T-cell (primary cell): ENCODE measurements at places on chromosomes 4 and X.
A peak's percentile ranks its signal among the peaks of the same experiment; 100 is the strongest.

GRCh38 chr4:8366601-8367000 lies 73.9 kb downstream of the ACOX3 start:
- DNase-seq = no peak

GRCh38 chr4:70728091-70728490 lies 6.3 kb downstream of the RUFY3 start:
- no peak for DNase-seq

GRCh38 chr4:162442128-162442527 lies 278.3 kb upstream of the FSTL5 start:
- no peak for DNase-seq

DNA sequence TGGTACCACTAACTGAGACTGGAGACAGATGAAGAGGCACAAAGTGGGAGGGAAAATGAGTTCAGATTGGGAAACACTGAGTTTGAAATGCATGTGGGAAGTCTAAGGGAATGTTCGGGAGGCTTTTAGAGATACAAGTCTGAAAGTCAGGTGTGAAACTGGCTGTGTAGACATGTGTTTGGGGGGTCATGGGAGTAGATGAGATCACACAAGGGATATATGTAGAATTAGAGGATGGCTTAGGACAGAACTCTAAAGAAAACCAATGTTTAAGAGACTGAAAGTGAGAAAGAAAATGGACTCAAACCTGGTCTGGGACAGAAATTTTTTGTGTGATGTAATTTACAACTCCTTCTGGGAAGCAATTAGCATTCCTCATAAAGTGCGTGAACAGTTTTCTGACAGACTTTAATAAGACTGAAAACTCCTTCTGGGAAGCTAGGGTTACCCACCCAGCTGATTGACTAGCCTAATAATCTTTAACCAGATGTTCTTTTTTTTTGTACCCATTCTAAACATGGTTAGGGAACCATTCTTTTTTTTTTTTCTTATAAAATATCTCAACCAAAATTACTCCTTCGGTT lies 8.7 kb upstream of the JADE1 start:
- DNase-seq = no peak

- no peak for DNase-seq
Observed at GRCh38 chrX:43631841-43632240, 24.3 kb upstream of the MAOA start.

DNA sequence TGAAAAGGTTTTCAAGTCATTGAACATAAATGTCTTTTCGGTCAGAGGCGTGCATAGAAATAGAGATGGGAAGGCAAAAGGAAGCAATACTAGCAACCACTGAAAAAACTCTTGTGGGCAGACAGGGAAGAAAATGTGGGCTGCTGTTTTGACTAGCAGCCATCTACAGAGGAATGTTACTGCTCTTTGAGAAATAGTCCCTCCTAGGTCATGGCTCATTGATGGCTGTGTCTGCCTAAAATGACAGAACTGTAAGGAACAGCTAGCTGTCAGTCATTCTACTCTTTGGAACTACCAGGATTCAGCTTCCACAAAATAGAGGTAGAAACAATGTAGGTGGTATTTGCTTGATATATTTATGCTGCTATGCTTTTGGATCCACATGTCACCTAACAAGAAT lies 26.9 kb upstream of the TMPRSS11B start:
- no peak for DNase-seq

DNA sequence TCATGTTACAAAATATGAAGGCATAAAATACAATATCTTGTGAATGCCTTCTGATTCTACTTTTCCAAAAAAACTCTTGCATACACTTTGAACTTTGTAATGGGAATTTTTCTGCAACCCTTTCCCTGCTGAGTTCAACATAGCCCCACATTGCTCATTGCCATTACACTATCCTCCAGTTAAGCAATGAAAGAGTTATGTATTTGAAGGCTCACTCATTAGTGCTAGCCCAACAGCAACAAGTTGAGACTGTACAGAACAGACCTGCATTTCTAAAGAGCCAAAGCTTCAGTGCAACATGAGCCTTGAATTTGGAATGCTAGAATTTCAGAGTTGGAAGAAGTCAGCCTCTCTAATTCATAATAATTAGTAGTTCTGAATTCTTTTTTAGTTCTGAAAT lies 44.4 kb upstream of the STAG2 start:
- DNase-seq = no peak

DNA sequence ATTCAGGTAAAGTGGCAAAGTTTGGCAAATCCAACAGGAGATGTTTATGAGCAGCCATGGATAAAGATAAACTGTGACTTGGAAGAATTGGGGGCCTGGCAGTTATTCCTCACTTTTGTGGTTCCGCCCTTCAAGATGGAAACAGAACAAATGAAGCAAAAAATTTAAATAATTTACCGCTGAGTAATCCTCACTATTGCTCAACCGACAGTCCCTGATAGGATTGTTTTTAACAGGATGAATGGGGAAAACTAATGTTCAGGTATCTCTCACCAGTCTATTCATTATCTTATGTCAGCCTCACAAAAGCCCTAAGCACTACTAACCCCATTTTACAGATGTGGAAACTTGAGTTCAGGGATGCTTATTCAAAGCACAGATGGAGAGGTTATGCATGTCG lies 90.8 kb downstream of the FNIP2 start:
- no peak for DNase-seq

GRCh38 chr4:17577665-17578481 lies 875 bp downstream of the LAP3 start:
- DNase-seq = peak; percentile 38

- no peak for DNase-seq
Observed at GRCh38 chr4:98383431-98384106, 122.4 kb downstream of the RAP1GDS1 start.

GRCh38 chrX:69014200-69014599 lies 151.1 kb downstream of the PJA1 start:
- no peak for DNase-seq

DNA sequence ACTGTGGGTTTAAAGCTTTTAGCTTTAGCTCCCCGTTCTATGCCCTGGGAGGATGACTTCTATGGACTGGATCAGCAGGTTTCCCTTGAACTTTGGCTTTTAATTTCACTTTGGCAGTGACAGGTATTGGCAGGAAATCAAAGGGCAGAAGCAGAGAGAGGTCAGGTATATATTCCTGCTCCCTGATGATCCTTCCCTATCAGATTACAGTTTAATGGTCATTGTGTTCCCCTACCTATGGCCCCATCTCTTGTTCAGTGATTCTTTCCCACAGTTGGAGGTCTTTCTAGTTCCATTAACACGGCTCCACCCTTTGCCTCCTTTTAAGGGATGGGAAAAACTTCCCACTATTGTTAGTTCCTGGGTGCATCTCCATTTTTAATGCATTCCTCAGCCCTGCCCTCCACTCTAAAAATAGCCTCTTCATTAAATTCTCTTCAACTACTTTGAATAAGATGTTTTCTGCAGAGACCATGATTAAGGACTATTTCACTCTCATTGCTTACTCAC lies 107.8 kb upstream of the TMEM47 start:
- no peak for DNase-seq

DNA sequence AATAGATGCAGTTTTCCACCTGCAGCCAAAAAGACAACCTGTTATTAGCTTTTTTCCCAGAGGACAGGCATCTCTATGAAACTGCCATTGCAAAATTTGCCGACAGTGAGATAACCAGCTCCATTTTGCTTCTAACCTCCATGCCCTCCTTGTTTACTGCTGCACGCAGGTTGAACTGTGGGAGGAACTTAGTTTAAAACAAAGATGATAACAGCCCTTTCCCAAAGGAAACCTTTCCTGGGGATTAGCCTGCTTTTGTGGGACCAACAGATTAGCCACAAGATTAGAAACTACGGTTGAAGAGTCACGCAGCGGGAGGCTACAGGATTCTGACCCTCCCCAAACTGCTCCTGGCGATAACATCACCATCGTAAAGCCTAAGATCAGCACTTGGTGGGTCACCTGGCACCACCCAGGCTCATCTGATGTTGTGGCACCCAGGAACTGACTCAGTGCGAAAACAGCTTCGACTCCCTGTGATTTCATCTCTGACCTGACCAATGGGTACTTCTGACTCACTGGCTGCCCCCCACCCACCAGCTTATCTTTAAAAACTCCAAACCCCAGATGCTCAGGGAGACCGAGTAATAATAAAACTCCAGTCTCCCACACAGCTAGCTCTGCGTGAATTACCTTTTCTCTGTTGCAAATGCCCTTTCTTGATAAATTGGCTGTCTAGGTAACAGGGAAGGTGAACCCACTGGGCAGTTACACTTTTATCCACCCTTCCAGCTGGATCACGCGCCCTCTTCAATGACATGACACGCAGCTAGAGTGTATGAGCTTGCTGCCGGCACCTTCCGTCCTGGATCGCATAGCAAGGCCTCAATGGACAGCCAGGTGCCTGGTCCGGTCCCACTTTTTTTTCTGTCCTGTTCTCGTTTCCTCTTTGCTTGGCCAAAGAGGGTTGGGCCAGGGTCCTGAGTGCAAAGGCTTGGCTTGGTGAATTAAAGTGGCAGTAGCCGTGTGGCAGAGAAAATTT lies 27.2 kb downstream of the NOP14 start:
- peak; percentile 34 for DNase-seq

DNA sequence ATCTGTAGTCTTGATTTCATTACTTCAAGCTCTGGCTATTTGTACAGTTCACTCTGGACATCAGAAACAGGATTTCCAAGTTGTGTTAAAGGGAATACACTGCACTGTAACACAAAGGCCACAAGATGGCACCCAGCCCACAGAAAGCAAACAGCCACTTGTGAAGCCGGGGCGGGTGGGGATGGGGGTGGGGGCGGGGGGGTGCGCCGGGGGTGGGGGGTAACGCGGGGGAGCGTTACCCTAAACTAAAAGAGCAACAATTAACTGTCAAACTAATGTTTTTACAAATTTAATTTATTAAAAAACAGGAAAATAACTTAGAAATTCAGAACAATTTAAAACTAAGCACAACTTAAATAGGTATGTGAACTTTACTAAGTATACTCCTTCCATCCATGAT lies 27.3 kb downstream of the PRDX4 start:
- DNase-seq = peak; percentile 1

GRCh38 chr4:143288171-143288570 lies 48.5 kb upstream of the GAB1 start:
- DNase-seq = no peak

- no peak for DNase-seq
Observed at GRCh38 chrX:107715331-107716117, 60.1 kb downstream of the TSC22D3 start.

DNA sequence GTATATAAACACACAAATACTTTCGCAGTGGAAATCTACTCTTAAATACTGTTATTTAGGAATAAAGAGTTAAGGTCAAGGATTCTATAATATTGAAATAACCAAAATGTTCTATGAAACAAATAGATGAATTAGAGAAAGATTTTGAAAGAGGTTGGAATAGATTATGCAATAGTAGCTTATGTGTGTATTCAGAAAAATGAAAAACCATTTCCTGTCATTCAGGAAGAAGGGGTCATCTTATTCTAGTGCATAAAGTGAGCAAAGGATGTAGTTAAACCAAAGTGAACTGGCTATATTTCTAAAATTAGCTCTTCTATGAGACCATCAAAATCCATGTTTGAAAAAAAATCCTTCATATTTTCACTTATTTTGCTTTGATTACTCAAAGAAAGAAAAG lies 30.0 kb upstream of the MYOZ2 start:
- no peak for DNase-seq

DNA sequence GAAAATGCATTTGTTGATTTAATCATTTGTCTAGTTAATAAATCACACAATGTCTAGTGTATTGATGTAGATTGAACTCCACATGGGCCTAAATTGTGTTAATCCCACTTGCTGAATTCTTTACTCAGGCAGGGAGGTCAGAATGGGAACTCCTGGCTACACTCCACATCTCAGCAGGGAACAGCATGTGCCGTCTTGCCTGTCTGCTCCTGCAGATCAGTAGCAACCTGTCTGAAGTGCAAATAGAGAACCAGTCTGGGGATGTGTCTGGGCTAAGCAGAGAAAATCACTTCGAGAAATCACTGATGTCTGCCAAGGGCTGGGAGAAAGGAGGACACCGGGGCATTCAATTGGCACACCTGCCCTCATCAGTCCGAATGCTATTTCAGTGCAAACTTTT lies 16.5 kb upstream of the MXRA5 start:
- no peak for DNase-seq

- peak; percentile 24 for DNase-seq
Observed at GRCh38 chrX:42943051-42943974, 165.3 kb upstream of the PPP1R2C start.

DNA sequence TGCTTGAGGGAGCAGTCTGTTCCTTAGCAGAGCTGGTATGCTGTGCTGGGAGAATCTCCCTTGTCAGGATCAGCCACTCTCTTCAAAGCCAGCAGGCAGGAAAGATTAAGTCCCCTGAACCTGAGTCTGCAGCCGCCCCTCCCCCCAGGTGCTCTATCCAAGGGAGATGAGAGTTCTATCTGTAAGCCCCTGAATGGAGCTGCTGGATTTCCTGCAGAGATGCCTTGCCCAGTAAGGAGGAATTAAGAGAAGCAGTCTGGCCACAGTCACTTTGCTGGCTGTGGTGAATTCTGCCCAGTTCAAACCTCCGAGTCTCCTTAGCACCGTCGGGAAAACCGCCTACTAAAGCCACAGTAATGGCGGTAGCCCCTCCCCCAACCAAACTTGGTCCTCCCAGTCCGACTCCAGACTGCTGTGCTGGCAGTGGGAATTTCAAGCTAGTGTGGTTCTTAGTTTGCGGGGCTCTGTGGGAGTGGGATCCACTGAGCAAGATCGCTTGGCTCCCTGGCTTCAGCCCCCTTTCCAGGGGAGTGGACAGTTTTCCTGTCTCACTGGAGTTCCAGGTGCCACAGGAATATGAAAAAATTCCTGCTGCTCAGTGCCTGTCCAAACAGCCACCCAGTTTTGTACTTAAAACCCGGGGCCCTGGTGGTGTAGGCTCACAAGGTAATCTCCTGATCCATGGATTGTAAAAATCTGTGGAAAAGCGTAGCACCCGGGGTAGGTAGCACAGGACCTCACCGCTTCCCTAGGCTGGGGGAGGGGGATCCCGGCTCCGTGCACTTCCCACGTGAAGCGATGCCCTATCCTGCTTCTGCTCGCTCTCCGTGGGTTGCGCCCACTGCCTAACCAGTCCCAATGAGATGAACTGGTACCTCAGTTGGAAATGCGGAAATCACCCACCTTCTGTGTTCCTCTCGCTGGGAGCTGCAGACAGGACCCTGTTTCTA lies 38.0 kb downstream of the RAB28 start:
- DNase-seq = no peak

GRCh38 chr4:40199999-40200874 lies 3.4 kb downstream of the RHOH start:
- DNase-seq = no peak

DNA sequence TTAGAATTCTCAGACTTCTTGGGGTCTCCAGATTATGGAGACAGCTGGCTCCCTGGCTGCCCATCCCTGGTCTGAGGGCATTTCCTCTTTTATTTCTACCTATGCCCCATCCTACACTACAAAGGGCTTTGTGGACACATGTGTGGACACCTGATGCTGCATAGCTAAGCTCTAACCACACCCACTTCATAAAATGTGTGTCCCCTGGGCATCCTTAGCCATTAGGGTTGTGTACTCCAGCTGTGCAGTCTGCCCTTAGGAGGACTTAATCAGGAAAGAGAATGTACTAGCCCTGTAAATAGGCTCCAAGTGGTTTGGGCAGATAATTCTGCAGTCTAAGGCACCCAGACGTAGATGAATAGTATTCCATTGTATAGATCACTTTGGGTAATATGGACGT lies 47.0 kb downstream of the COQ2 start:
- DNase-seq = no peak
